ENCODE measurements at places on chromosomes 6 and 20. TPM values are rescaled to one million over a fixed set of nuclear protein-coding genes. Genes with fewer than 3 reads are reported as not detected.

DNA sequence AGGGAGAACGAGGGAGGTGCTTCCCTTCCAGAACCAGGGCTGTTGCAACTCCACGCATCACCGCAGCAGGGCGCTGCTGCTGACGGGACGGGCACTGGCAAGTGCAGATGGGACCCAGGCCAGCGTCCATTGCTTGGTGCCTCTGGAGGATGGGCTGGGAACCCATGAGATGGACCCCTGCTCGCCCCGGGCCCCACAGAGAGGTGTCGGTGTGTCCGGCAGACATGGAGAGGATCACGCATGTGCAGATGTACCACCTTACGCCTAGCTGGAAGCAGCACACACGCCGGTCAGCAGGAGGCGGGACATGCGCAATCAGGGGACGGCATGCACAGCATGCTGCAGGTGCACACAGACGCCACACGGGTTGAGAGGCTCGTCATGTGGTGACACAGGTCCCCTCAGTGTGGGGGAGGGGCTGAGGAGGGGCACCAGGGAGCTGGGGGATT lies 5.7 kb downstream of the CABLES2 start:
- DNase-seq, result no peak

GRCh38 chr6:116268589-116269293 lies 11.0 kb downstream of the TSPYL1 start:
- DNase-seq, result no peak

DNA sequence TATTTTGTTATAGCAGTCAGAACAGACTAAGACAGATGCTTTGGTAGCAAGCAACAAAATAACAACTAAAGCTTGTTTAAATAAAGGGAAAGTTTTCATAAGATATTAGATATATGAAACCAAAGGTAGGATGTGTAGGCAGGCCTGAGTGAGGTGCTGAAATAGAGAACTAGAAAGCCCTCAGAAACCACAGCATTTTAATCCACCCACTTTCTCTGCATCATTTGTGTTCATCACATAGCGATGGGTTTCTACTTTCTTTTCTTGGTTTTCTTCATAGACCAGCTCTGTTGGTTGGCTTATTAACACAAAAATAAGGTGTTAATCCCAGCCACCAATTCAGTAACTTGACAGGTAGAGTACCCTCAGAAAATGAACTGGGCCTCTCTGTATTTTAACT lies 58.6 kb downstream of the RPS12 start:
- DNase-seq, result no peak

- no peak for DNase-seq
These were observed 523.5 kb downstream of the CDH26 start for GRCh38 chr20:60481743-60482133.

DNA sequence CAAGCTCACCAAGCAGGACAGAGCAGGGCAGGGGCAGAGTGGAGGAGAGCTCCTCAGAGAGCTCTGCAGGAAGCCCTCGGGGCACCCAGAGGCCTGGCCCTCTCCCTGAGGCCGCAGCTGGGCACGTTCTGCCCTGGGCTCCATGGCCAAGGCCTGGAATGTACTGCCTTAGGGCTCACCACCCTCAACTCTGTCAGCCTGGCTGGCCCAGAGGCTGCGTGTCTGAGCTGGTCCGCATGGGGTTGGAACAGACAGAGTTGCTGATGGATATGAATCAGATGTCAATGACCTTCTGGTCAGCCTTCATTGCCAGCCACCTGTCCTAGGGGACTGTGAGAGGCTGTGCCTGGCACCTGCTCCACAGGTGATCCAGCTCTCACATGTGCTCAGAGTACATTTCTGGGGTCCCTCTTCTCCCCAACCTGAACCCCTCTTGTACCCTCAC lies 33.2 kb upstream of the PCMTD2 start:
- DNase-seq, result no peak

The BTNL2 gene
- total RNA-seq, result not detected

Measured in heart right ventricle (tissue), 16 donors.